ENCODE measurements at places on chromosomes 2 and 18.

DNA sequence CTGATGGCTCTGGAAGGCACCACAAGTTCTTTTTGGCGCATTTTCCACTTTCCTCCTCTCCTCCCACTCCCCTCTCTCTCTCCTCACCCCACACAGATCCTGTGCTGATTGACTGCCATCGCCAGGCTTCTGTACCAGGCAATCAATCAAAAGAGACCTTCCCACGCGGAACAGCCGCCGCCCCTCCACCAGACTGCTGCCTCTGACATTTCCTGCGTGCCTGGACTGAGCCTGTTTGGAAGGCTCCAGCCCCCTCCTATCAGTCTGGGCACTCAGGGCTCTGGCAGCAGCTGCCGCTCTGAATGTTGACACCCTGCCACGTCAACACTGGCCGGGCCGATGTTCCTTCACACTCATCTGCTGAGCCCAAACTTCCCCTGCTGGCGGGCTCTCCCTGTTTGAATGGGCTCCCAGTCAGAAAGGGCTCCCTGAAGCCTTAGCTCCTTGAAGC, 467.7 kb downstream of the EPHA4 start:
- no peak for DNase-seq

DNA sequence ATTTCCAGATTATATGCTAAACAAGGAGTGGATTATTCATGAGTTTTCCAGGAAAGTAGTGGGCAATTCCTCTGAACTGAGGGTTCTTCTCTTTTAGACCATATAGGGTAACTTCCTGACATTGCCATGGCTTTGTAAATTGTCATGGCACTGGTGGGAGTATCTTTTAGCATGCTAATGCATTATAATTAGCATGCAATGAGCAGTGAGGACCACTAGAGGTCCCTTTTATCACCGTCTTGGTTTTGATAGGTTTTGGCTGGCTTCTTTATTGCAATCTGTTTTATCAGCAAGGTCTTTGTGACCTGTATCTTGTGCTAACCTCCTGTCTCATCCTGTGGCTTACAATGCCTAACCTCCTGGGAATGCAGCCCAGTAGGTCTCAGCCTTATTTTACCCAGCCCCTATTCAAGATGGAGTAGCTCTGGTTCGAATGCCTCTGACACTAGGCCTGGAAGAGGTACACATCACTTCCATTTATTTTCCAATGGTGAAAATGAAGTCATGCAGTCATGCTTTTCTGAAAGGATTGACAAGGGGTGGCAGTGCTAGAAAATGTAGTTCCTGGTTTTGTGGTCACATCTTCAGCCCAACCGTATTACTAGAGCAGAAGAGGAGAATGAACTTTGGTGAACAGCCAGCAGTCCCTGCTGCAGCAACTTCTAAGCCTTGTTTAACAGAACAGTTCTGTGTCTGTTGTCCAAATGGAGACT, 26.6 kb upstream of the ITGA4 start:
- no peak for DNase-seq

GRCh38 chr2:124646166-124646815, 621.2 kb downstream of the CNTNAP5 start:
- DNase-seq: no peak

DNA sequence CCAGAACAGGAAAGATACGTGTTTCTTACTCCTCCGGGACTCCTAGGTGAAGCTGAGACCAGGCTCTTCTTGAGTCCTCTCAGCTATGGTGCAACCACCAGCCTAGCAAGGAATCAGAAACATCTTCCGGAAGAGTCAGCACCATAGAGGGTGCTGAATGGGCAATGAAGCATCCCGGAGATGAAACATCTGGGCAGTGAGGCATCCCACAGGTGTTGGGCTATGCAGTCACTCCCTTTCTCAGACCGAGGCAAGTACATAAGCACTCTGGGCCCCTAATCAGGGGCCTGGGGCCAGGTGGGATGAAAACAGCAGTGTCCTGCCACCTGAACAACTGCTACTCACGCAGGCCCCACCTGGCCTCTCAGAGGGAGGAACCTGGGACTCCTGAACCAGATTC, 1.4 kb upstream of the CAPN10 start:
- DNase-seq: no peak

DNA sequence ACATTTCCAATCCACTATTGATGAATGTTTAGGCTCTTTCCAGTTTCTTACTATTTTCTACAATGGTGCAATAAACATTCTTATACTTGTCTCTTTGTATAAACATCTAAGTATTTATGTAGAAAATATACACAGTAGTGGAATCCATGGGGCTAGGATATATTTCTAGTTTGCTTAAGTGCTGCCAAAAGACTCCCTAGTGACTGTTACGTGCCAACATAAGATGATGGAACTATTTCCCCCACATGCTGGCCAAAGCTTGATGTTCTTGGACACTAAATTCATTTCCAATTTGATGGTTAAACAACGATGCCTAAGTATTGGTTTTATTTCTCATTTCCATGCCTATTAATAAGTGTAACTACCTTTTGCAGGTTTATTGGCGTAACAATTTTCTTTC, 378.4 kb upstream of the HNRNPA3 start:
- no peak for DNase-seq

DNA sequence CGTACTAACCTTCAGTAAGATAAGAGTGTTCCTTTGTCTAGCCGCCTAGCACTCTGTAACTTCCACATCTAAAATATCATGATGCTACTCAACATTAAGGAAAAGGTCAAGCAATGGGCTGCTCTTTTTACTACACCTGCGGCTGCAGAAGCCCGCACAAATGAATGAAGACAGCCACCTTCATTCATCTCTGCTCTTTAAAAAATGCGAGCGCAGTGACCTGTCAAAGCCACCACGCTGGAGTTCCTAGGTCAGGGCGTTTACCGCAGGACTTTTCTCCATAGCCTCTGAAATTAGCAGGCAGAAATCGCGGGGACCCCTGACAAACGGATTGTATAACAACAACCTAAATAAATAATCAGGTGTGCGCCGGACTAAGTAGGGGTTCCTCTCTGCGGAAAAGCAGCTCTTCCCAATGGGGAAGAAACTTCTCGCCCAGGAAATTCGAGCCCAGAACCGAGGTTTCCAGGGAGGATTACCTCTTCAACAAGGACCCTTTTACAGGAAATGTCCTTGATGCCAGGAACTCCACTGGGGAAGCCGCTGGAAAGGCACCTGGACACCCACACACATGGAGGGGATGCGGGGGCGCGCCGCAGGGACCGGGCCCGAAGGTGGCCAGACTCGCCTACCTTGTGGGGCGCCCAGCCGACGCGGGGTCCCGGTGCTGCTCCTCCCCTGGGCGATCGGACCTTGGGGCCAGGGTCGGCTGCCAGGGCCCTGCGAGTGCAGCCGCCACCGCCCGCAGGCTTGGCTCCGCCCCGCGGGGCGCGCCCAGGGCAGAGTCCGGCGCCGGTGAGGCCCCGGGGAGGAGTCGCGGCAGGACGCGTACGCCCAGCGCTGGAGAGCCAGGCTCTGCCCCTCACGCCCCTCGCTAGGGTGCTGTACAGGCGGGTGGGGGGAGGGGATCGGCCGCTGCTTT, at the start of gene CCDC68:
Gene CCDC68, minus strand, starts transcription at position 758 of the 922 bp plus-strand sequence. CDS start 16,670 bp downstream, outside the sequence.
- no peak for DNase-seq

- DNase-seq: no peak
Observed at GRCh38 chr2:197647961-197648690, 27.3 kb downstream of the RFTN2 start.

DNA sequence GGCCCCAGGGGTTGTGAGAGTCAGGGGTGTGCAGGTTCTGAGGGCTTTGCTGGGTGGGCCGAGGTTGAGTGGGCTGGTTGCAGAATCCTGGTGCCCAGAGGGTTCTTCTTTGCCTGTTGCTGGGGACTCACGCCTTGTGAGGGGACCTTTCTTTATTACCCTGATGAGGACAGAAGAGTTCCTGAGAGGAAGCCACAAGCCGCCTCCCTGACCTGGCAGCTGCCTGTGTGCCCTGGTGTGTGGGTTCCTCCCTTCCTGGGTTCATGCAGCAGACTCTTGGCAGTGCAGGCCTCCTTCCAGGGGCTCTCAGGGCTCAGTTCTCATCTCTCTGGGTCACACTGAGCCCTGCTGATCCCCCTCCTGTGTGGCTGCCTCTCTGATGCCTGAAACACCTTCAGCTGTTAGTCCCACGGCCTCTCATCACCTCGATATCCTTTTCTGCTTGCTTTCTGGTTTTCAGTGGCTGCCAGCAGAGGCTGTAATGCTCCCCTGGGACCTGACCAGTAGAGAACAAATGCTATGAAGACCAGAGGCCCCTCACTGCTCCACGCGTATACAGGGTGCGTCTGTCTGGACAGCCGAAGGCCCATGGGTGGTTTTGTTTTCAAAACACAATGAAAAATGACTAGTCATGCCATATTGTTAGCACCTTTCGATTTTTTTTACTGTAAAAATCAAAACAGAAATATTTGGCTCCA, 191.3 kb downstream of the AGAP1 start:
- no peak for DNase-seq

DNA sequence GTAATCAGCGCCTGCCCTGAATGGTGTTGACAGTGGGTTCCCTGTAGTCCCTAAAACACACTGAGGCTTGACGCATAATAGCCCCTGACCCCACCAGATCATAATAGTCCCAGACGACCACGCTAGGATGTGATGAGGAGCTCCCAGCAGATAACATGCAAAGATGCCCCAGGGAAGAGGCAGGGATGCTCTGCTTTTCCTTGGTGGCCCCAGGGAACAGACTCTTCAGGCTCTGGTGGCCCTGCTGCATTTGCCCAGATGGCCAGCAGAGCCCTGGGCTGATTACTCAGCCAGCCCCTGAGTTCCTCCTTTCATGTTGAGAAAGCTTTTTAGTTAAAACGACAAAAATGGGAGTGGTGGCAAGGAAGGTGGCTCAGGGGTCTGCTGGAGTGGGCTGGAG, 5.9 kb upstream of the NCKAP5 start:
- DNase-seq: no peak

DNA sequence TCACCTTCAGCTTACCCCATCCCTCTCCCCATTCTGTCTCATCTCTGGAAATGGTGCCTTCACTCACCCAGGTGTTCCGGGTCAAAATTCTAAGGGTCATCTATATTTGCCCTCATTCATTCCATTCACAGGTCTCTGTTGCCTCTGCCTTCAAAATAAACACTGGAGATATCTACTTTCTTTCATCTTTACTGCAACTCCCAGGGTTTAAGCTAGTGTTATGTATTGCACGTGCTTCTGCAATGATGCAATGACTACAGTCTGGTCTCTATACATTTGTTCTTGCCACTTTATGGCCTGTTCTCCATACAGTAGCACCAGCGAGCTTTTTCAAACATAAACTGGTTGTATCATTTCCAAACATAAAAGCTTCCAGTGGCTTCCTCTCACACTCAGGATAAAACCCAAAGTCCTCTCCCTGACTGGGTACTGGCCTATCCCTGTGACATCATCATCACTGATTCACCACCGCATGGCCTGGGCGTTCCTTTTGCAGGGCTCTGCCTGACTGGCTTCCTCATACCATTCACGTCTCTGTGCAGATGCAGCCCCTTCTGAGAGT, 14.3 kb downstream of the DSG2 start:
- no peak for DNase-seq

DNA sequence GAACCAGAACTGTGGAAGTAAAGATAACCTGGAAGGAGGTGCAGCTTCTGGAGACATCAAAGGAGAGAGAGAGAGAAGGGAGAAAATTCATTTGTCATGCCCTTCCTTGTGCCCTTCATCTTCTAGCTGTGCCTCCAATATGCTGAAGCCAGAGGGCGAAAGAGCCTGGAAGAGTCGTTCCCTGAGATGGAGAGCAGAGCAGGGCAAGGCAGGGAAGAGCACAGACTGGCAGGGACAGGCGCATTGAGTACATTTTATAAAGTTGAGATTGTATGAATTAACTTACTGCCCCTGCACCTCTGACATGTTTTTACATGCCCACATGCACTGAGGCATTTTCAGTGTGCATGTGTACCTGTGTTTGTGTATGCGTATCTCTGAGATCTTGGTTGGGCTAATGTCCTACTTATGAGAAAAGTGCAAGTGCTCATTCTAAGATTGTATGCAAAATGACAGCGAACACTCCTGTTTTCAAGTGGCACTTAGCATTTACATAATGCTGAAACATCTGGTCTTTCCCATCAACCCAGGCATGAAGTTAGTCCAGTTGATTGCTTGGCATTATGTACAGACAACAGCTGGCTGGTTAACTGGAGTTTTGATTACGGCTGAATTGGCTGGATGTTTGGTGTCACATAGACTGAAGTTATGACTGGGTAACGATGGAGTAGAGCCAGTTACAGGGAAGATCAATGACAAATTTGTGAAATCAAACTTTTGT, 23.7 kb upstream of the MMADHC start:
- peak; percentile 41 for DNase-seq

DNA sequence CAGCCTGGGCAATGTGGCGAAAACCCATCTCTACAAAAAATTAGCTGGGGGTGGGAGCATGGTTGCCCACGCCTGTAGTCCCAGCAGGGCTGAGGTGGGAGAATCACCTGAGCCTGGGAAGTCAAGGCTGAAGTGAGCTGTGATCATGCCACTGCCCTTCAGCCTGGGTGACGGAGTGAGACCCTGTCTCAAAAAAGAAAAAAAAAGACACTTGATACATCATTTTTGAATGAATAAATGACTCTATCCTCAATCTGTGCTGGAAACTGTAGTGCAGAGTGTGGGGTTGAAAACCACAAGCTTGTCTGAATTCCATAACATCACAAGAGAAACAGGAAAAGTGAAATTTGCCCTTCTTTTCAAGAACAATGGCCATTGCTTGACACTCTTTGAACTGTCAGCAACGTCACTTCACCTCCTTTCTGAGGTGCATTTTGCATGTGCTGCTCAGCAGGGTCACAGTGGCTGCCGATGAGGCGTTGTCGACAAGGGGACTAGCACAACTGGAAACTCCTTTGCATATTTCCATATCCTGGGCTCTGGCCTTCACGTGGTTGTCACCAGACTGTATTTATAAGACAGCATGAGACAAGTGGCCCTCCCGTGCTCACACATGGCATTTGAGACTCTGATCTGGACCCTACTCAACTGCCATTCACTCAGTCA, 54.2 kb downstream of the DDX1 start:
- DNase-seq: no peak

DNA sequence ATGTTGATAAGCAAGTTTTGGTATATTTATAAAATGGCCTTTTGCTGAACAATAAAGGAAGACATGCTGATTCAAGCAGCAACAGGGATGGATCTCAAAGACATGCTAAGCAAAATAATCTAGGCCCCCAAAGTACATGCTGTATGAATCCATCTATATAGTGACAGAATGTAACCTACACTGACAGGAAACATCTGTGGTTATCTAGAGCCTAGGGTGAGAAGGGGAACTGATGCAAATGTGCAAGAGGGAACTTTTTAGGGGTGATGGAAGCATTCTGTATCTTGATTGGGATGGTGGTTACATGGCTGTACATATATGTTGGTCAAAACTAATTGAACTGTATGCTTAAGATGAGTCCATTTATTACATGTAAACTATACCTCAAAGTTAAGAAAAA, 24.2 kb downstream of the CNRIP1 start:
- DNase-seq: no peak

GRCh38 chr2:31207790-31208189, 9.5 kb downstream of the CAPN14 start:
- no peak for DNase-seq

GRCh38 chr2:15836689-15837610, 103.4 kb upstream of the MYCN start:
- no peak for DNase-seq

GRCh38 chr2:207311316-207312005, 145.7 kb upstream of the KLF7 start:
- no peak for DNase-seq

- no peak for DNase-seq
Observed at GRCh38 chr2:146068051-146068450, 1548.1 kb upstream of the ZEB2 start.
